ENCODE measurements at places on chromosomes 7 and 10. TPM values are rescaled to one million over a fixed set of nuclear protein-coding genes. Genes with fewer than 3 reads are reported as not detected.

The LMTK2 gene
- 7.0 TPM for total RNA-seq

The POLR3A gene
- total RNA-seq: 10.3 TPM

The ZNF398 gene
- total RNA-seq: 8.2 TPM

The PON1 gene
- 0.31 TPM for total RNA-seq

The GDF2 gene
- not detected for total RNA-seq

DNA sequence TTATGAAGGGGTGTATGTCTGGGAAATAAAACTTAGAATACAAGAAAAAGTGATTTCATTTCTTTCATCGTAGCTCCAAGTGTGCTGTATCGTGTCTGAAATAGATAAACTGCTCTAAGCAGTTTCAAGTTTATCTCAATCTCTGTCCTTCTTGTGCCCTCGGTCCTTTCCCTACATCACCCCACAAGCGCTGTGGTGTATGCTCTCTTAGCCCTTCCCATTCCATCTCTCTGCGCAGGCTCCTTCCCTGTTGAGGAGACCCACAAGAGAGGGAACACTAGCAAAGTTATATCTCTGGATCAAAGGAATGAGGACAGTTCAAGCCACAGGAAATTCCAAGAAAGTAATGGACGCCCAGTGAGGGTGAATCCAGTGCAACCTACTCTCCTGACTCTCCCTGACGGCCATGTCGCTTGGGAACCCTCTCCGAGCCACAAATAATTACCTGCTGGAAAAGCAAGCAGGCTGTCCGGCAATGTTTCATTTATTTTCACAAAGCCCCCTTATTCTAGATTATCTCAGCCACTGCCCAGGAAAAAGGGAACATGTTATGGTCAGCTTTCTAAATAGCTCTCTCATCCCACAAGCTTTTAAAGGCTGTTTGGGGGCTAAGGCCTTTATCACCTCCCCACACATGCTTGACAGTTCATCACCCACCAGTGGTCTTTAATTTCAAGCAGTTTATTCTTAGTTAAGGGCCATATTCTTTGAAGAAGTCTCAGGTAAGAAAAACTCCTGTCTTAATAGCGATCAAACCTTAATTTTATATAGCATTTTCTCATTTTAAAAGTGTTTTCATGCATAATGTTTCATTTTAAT is 34.8 kb downstream of the LRRC4 start:
- peaks cover 7% of the 10 kb centered on the region for H3K36me3 ChIP-seq
- H3K4me3 ChIP-seq: no peak overlapping the region
- peaks cover 32% of the 10 kb centered on the region for H3K4me1 ChIP-seq
- H3K27me3 ChIP-seq: no peaks in the 10 kb centered on the region
- no peak for DNase-seq

DNA sequence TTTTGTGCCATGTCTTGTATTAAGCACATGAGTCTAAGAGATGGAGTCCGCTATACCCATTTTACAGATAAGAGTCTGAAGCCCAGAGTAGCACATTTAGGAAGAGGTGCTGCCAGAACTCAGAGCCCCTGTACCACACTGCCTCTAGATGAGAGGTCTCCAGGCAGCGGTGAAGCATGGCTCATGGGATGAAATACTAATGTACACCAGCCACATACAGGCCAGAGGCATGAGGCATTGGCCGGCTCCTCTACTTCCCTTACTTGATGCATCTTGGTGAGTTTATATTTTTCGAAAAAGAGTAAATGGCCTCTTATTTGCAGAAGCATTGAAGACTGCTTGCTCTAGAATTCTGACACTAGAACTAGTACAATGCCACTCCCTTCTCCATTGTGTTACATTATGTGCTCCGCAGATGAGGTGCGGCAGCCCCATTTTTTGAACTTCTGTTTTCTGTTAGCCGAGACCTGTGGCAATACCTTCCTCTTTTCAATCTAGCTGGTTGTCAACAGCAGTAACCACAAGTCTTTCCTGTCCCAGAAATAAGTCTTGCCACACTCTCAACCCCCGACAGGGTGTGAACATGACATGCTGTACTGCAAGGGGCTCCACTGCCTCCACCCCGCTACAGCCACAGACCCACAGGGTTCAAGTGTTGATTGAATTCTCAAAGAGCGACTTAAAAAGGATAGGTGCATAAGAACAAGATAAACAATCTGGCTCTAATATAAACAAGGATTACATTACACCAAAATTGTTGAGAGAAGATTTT is 145.3 kb downstream of the CELF2 start:
- H3K4me3 ChIP-seq: no peak overlapping the region
- H3K4me1 ChIP-seq: peaks cover 28% of the 10 kb centered on the region
- H3K27ac ChIP-seq: peak overlapping the region; percentile 85

DNA sequence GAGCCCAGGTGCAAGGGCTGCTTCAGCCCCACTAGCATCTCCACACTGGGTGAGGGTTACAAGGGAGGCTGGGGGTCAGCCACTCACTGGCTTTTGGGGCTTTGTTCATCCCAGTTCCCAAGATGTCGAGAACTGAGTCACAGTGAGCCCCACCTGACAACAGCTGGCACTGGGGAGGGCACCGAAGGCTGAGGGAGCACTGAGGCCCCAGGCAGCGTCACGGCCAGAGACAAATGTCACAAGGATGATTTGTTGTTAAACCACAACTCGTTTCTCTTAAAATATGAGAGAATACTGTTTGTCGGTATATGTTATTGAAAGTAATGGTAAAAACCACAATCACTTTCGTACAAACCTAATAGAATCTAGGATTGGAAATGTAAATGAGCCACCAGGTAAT is 219.9 kb downstream of the CELF2 start:
- no peak for DNase-seq
- H3K4me3 ChIP-seq: no peak overlapping the region
- H3K27ac ChIP-seq: no peak overlapping the region
- H3K27me3 ChIP-seq: no peaks in the 10 kb centered on the region
- H3K4me1 ChIP-seq: peaks cover 18% of the 10 kb centered on the region
- H3K36me3 ChIP-seq: peaks cover 8% of the 10 kb centered on the region

DNA sequence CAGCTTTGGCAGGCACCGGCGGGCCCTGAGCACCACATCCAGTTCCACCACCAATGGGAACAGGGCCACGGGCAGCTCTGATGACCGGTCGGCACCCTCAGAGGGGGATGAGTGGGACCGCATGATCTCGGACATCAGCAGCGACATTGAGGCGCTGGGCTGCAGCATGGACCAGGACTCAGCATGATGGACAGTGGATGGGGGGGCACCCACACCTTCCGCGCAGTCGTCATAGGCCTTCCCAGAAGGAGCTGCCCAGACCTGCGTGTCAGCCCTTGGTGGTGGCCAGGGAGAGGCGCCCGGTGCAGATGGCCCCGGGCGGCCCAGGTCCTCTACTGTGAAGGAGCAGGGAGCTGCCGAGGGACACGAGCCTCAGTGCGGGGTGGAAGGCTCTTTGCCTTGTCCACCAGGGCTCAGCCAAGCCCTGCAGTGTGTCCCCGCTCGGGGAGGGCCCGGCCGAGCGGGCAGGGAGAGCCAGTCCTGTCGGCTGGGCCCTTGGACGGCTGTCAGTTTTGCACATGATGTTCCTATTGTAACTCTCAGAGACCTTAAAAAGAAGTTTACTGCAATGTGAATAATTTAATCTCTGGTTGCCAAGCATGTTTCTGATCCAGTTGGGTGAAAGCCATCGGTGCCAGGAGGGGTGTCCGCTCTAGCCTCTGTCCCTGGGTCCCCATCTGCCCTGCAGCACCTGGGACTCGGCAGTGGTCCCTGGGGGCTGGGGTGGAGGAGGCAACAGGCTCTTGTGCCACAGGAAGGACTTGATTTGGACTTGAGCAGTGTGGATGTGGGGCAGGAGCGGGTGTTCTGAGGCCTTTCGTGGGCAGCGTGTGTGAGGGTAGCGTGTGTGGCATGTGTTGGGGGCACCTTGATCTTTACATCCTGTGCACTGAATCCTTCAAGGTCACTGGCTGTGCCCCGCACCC is 12.6 kb downstream of the NACAD start:
- H3K4me1 ChIP-seq: no peaks in the 10 kb centered on the region
- no peaks in the 10 kb centered on the region for H3K27me3 ChIP-seq
- peaks cover 63% of the 10 kb centered on the region for H3K36me3 ChIP-seq
- no peak for DNase-seq

- H3K4me1 ChIP-seq: peaks cover 45% of the 10 kb centered on the region
- peaks cover 42% of the 10 kb centered on the region for H3K36me3 ChIP-seq
- H3K27ac ChIP-seq: peak overlapping the region; percentile 95
- no peaks in the 10 kb centered on the region for H3K27me3 ChIP-seq
- no peak overlapping the region for H3K4me3 ChIP-seq
These were observed 20.2 kb downstream of the ZMIZ2 start for GRCh38 chr7:44768628-44769371.

DNA sequence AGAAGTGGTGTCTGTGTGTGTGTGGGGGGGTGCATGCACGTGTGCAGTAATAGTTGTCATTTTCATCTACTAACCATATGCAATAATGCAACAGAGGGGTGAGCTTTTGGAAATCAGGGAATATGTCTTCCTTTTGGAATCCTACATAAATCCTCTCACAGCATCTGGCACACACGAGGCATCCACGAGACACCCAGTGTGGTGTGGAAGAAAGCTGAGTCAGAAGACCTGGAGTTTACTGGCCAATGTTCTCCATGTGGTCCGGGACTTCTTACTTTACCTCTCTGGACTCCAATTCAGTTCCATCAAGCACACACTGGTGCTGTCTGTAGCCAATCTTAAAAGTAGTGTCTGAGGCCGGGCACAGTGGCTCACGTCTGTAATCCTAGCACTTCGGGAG is 43.1 kb upstream of the C10orf90 start:
- H3K4me3 ChIP-seq: no peak overlapping the region
- H3K4me1 ChIP-seq: no peaks in the 10 kb centered on the region
- H3K27ac ChIP-seq: no peak overlapping the region
- no peak for DNase-seq

- no peak overlapping the region for H3K4me3 ChIP-seq
- no peak overlapping the region for H3K27ac ChIP-seq
- peak; percentile 49 for DNase-seq
- H3K36me3 ChIP-seq: peaks cover 37% of the 10 kb centered on the region
- peaks cover 44% of the 10 kb centered on the region for H3K4me1 ChIP-seq
These were observed 86.2 kb downstream of the ZRANB1 start for GRCh38 chr10:125027871-125028869.

GRCh38 chr10:80202934-80203834 is 2.2 kb downstream of the ANXA11 start:
- H3K27ac ChIP-seq: peak overlapping the region; percentile 94
- peak; percentile 79 for DNase-seq
- no peaks in the 10 kb centered on the region for H3K36me3 ChIP-seq
- peak overlapping the region; percentile 80 for H3K4me3 ChIP-seq
- H3K27me3 ChIP-seq: no peaks in the 10 kb centered on the region

Data from muscle of leg (tissue), 16 donors.